Hematopoietic multipotent progenitor cell treated with erythropoietin and hydrocortisone succinate and interleukin-3 and kit ligand, for 15 days (in vitro differentiated cells): ENCODE measurements at places on chromosomes 5 and 9.

DNA sequence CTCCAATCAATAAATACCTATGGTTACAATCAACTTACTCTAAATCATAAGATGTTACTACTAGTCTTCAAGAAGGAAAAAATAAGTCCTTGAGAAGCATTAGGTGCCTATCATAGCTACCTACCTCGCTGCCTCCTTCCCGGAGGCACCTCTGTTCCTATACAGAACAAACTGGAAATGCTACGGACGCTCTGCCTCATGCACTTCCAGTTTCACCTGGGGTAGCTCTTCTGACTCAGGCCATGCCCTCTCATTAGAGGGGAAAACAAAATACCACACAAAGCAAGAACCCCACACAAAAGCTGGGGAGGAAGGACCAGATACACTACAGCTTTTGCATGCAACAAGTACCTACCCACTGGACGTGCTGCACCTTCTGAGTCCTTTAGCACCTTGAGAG, 12.4 kb downstream of the SPRY4 start:
- DNase-seq, result no peak

GRCh38 chr5:113223831-113224604, 210.8 kb downstream of the TSSK1B start:
- DNase-seq, result no peak

- DNase-seq, result no peak
Measured at GRCh38 chr9:109846776-109847175, 66.8 kb downstream of the PALM2AKAP2 start.

- DNase-seq, result no peak
Measured at GRCh38 chr5:15008476-15008875, 136.9 kb upstream of the ANKH start.

DNA sequence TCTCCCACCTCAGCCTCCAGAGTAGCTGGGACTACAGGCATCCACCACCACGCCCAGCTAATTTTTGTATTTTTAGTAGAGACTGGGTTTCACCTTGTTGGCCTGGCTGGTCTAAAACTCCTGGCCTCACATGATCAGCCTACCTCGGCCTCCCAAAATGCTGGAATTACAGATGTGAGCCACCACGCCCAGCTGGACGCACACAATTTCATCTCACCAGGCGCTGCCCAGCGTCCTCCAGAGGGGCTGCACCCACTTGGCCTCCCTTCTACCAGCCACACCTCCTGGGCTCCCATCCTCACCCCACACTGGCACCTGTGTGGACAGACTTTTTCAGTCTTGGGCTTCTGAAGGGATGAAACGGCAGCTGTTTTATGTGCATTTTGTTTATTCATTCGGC, 3.8 kb upstream of the EXOC3 start:
- no peak for DNase-seq

- no peak for DNase-seq
Measured at GRCh38 chr5:167642181-167642580, 649.3 kb upstream of the WWC1 start.

DNA sequence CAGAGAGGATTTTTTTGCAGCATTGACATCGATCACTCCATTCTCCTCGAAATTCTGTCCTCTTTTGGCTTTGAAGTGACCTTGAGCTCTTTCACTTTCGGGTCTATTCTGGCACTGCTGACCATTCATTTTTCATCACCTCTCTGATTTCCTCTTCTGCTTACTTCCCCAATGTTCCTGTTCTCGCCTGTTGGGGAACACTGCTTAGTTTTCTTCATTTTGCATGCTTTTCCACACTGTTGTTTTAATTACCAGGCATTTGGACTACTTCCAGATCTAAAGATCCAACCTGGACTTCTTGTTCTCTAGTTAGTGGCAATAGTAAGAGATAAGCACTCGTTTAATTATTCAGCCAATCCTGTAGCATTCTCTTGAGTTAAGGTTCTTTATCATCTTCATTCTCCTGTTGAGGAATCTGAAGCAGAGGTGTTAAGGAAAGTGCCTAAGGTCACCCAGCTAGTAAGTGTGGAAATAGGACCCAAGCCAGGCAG, 53.4 kb downstream of the MAN2A1 start:
- DNase-seq, result peak; percentile 33

DNA sequence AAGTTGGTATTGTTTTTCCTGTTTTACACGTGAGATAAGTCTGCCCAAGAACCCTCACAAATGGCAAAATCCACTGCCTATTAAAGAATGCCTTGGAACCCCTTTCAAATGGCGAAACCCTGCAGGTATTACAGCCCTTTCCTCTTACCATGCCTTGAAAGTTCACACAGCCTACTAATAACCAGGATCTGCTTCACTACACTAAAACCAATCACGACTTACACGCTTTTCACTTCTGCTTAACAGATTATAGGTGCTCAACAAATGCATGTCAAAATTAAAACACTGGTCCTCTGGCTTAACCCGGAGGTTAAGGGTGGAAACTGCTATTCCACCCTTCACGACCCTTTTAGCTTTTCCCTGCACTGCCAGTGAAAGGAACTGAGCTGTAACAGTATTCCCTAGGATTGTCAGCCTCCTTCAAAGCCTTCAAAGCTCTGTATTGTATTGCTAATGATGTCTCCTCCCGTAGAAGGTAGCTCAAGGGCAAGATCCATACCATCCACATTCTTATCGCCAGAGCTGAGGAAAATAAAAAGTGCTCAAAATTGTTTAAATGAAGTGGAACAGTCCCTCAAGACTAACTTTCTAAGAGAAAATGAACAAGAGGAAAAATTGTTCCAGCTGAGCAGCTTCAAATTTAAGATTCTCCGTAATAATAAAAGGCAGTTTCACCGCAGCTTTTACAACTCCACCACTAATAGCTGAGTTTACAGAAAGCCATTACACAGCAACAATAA, 997 bp downstream of the AUH start:
- DNase-seq, result no peak

DNA sequence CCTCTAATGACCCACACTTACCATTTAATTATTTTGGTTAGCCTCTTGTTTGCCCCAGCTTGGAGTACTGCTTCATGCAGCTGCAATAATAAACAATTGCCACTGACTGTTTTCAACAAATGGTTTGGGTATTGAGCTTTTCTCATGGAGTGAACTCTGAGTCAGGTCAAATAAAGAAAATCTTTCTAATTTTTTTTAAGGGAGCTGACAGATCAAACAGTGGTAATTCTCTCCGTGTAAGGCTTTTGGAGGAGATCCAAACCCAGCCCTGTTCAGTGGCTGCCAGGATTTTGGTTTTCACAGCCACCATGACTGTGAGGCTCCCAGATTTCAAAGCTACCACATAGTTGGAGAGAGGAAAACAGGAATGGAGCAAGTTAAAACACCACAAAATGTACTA, 110.7 kb upstream of the EFNA5 start:
- no peak for DNase-seq

- DNase-seq, result no peak
Measured at GRCh38 chr9:95605101-95605500, 88.3 kb upstream of the PTCH1 start.

DNA sequence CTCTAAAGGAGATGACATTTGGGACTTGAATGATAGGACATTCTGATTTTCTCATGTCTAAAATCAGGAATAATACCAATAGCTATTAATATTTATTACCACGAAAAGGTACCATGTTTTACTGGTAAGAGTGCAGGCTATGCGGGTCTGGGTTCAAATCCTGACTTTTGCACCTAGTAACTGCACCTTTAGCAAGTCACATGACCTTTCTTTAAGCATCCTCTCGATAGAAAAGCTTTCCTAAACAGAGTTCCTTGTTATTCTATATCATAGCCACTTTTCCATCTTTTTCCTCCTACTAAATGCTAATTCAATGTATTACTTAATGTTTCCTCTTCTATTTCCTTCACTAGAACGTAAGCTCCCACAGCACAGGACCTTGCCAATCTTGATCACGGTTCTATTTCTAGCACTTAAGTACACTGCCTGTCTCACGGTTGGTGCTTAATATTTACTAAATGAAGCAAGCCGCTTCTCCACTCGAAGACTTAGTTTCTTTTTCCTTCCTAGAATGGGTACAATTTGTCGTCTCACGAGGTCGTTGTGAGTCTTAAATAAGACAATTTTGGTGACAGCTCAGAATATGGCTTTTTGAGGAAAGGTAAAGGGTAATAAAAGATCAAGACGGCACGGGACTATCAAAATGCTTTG, 816 bp downstream of the RBM18 start:
- DNase-seq, result peak; percentile 36

DNA sequence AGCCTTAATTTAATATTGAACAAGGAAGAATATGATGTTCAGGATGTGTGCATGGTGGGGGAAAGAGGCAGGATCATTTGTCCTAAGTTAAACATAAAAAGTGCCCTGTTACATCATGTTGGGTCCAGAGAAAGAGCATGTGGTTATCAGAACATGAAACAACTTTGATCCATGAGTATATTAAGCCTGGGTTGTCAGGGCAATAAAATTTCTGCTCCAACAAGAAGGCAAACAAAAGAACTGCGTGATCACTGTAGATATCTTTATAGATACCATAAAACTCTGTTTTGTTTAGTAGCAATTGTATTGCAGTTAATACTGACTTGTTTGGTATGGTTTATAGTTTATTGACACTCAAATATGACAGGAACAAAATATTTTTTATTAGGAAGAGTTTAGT, 35.2 kb downstream of the PCA3 start:
- no peak for DNase-seq

DNA sequence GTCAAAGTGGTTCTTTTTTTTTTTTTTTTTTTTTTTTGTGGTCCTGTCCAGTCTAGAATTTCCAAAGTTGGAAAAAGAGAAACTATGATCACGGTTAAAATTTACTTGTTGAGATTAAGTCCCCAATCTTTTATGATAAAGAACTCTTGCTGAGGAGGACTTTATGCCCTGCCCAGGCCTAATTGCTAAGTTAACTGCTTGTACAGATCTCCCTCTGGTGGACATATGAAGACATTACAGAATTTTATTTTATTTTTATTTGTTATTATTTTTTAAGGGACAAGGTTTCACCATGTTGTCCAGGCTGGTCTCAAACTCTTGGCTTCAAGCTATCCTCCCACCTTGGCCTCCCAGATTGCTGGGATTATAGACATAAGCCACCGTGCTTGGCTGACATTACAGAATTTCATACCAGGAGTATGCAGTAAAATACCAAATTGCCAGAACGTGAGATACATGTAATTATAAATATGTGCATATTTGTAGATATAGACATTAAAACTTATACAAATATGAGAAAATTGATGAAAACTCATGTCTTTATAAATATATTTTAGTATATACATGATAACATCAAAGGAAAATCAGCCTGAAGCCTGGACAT, 91.2 kb downstream of the RFK start:
- peak; percentile 56 for DNase-seq

DNA sequence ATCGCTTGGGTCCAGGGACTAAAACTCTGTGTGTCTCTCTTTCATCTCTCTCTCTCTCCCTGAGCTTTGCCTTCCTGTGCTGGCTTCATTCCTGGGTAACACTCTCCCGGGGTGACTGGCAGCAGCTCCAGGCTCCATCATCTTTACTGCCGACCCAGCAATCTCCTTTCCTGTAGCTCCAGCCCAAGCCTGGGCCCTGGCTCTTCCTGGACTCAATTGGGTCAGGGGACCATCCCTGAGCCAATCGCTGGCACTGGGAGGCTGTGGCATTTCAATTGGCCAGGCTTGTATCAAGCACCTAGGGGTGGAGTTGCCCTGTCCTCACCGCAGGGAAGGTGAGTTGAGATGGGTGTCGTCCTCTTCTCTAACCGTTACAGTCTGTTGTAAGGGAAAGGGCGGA, 31.9 kb downstream of the FAM240B start:
- no peak for DNase-seq

DNA sequence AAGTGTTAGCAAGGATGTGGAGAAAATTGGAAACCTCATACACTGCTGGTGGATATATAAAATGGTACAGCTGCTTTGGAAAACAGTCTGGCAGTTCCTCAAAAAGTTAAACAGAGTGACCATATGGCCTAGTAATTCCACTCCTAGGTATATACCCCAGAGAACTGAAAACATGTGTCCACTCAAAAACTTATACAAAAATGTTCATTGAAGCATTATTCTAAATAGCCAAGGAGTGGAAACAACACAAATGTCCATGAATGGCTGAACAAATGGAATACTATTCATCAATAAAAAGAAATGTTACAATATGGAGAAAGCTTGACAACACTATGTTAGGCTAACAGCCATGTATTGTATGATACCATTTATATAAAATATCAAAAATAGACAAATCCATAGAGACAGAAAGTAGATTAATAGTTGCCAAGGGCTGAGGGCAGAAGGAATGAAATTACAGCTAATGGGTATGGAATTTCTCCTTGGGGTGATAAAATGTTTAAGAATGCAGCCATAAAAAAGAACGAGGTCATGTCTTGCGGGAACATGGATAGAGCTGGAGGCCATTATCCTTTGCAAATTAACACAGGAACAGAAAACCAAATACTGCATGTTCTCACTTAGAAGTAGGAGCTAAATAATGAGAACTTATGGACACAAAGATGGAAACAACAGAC, 33.6 kb upstream of the FBP1 start:
- DNase-seq, result no peak

GRCh38 chr9:70874451-70874850, 247.0 kb downstream of the TRPM3 start:
- no peak for DNase-seq

- no peak for DNase-seq
Measured at GRCh38 chr5:420632-421286, 22.2 kb upstream of the EXOC3 start.

- no peak for DNase-seq
Measured at GRCh38 chr9:99008203-99008602, 64.5 kb downstream of the COL15A1 start.

DNA sequence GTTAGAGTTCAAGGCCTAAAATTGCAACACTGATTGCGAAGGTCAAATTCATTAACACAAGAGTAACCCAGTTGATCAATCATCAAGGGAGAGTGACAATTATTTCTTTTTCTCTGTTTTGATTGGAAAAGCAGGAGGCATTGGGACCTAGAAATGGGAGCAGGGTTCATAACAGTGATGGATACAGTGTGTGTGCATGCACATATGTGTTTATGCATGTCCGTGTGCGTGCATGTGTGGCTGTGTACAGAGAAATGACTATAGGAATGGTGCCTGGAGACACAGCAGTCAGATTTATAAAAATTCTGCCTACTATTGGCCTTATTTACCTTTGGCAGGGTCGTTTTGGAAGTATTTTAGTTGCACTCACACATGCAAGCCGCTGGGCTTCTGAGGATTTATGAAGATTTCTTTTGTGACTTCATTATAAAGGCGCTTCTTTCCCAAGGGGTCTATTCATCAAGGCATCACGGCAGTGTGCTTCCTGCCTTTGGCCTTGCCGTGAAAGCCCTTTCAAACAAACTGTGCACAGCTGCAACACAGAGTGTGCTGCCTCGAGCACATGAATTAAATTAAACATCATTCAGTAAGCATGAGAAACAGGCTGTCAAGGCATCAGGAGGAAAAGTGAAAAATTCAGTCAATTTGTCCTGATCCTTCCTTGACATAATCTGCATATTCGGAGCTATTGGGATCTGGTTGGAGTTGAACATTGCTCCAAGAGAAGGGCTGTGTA, 122.8 kb upstream of the PUM3 start:
- DNase-seq, result no peak

- DNase-seq, result no peak
Measured at GRCh38 chr9:120729791-120730241, 15.5 kb upstream of the MEGF9 start.

- DNase-seq, result peak; percentile 6
Measured at GRCh38 chr5:36152324-36153297, 700 bp downstream of the SKP2 start.

- no peak for DNase-seq
Measured at GRCh38 chr5:141326088-141326854, 4.0 kb upstream of the PCDHGA1 start.
